ENCODE measurements at places on chromosomes 11 and 22. TPM values are rescaled to one million over a fixed set of nuclear protein-coding genes. Genes with fewer than 3 reads are reported as not detected.
A peak's percentile ranks its signal among the peaks of the same experiment; 100 is the strongest.

- no peak for DNase-seq
Observed at GRCh38 chr11:11533751-11534150, 88.1 kb downstream of the GALNT18 start.

The OR51E2 gene
- not detected for total RNA-seq

GRCh38 chr11:95897731-95898130, 26.2 kb downstream of the MTMR2 start:
- no peak for DNase-seq

The GPR83 gene
- total RNA-seq: not detected

The THYN1 gene
- 27.1 TPM for total RNA-seq

The CSNK2A3 gene
- 1.8 TPM for total RNA-seq

- no peak for DNase-seq
Observed at GRCh38 chr11:6258141-6258540, 1.5 kb upstream of the CCKBR start.

DNA sequence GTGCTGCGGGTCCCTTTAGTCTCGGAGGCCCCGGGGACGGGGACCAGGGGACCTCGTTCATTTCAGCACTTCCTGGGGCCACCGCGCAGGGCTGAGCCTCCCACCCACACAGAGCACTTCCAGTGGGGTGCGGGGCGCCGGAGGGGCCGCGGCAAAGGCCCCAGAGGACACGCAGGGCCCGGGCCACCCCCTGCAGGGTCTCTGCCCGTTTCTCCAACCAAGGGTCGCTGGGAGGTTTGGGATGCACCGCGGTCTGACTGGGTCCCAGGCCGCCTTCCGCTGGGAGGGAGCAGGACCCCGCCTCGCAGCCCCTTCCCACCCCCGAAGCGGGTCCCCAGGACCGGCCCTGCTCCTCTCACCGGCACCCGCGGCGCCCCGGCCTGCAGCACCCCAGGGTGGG, 37.5 kb downstream of the TOLLIP start:
- no peak for DNase-seq

GRCh38 chr11:61254403-61255025, 13.5 kb downstream of the PGA5 start:
- peak; percentile 59 for DNase-seq

DNA sequence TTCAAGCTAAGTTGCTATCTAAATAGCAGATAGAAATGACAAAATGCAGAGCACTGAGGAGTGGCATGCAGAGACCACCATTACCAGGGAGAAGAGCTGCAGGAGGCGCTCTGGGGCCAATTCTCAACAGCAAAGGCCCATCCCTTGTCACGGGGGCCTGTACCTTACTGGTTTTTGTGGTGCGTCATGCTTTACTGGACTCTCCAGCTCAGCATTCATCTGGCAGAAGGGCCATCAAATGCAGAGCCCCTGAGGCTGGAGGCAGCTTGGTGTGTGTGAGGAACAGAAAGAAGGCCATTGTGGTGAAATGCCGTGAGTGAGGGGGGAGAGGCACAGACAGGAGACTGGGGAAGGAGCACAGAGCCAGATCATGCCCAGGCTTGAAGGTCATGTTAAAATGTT, 56.5 kb upstream of the NAV2 start:
- no peak for DNase-seq

DNA sequence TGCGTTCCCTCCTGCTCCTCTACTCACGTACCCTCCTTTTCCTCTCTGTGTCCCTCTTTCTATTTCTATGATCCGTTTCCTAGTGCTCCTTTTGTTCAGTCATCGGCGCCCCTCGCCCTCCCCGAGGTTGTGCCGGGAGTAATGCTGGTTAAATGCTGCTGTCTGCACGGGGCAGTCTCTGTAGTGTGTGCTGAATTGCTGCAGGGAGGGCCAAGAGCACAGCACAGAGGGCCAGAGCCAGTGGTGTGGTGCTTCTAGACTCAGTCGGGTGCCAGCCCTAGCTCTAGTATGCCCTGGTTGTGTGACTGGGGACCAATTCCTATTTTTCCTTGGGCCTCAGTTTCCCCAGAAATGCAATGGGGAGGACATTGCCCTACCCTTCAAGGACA, 98.3 kb downstream of the PKNOX2 start:
- DNase-seq: no peak

The ADSL gene
- total RNA-seq: 61.8 TPM

The IL18 gene
- not detected for total RNA-seq

GRCh38 chr22:50569041-50569459, 6.3 kb upstream of the SYCE3 start:
- no peak for DNase-seq

The CERK gene
- total RNA-seq: 93.5 TPM

The SLC22A25 gene
- total RNA-seq: not detected

- DNase-seq: no peak
Observed at GRCh38 chr11:94731880-94732601, 36.1 kb upstream of the AMOTL1 start.

DNA sequence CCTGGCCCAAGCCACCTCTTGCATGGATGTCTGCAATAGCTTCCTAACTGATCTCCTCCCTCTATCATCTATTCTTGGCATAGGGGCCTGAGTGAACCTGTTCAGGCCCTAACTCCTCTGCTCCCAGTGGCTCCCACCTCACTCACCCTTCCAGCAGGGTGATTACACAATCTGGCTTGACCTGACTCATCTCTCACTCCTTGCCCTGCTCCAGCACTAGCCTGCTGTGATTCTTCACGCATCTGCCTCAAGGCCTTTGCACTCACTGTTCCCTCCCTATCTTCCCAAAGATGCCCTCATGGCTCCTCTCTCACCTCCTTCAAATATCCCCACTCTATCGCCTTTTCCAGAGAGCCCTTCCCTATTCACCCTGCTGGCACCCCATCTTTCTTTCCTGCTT, 10.5 kb downstream of the SCN4B start:
- DNase-seq: no peak

- no peak for DNase-seq
Observed at GRCh38 chr11:132263241-132263640, 892.8 kb downstream of the NTM start.

The TLCD5 gene
- total RNA-seq: not detected

GRCh38 chr11:8293171-8293570, 29.5 kb upstream of the LMO1 start:
- no peak for DNase-seq

The ANKK1 gene
- total RNA-seq: 0.43 TPM

The ADORA2A gene
- 17.2 TPM for total RNA-seq

The UCP3 gene
- total RNA-seq: 2.2 TPM

The SLC6A5 gene
- not detected for total RNA-seq

DNA sequence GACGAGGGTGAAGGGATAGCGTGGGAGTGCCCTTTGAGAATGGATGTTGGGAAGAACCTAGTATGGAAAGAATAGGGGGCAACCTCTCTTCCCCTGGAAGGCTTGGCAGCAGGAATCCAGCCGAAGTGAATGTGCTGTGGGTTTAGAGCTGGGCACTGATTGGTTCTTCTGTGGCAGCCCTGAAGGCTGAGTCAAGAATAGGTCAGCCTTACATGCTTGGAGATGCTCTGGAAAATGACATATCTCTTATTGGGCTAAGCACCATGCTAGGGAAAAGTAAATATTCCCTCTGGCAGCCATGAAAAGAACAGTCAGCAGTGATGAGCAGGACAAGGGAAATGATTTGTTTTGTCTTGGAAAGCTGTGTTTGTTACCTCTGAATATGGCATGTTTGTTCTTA, 149.5 kb downstream of the COMMD9 start:
- no peak for DNase-seq

DNA sequence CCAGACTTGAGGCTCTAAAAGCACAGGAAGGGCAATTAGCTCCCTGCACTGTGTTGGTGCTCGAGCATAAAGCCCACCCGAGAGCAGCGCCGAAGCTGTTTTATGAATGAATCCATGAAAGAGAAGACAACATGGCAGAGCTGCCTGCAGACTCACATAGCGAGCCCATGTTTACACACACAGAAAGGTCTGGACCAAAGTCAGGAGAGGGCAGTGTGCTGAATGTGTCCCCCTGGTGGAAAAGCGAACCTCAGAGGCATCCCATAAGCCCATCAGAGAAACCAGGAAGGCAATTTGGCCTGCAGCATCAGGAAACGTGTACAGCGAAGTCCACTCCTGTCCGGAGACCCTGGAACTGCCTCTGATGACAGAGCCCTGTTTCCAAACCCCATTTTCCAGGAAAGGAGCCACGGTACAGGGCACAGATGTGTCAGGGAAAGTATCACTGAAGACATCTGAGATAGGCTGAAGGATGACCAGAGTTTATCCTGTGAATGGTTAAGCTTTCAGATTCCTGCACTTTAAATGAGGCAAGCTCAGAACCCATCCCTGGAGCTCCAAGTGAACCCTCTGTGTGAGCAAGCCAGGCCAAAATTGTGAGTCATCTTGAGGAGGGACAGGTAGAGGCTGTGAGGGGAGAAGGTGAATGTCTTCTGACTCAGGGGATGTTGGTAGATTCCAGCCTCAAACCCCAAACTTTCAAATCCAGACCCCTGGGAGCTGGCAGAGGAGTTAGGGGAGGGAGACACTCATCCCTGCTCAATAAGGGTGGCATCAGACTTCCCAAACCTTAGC, 36.9 kb downstream of the CHRDL2 start:
- DNase-seq: no peak

The APOL5 gene
- total RNA-seq: not detected

The DAGLA gene
- 0.06 TPM for total RNA-seq

DNA sequence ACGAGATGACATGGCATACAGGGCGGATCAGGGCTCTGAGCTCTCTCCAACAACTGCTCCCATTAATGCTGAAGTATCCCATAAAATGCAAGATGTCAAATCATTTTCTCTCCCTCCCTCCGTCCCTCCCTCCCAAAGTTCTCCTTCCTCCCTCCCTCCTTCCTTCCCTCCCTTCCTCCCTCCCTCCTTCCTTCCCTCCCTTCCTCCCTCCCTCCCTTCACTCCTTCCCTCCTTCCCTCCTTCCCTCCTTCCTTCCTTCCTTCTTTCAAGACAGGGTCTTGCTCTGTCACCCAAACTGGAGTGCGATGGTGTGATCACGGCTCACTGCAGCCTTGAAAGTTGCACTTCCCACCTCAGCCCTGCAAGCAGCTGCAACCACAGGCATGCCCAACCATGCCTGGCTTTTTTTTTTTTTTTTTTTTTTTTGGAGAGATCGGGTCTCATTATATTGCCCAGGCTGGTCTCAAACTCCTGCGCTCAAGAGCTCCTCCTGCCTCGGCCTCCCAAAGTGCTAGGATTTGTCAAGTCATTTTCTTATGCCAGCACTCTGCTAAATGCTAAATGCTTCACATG, 38.2 kb downstream of the TXN2 start:
- DNase-seq: no peak

DNA sequence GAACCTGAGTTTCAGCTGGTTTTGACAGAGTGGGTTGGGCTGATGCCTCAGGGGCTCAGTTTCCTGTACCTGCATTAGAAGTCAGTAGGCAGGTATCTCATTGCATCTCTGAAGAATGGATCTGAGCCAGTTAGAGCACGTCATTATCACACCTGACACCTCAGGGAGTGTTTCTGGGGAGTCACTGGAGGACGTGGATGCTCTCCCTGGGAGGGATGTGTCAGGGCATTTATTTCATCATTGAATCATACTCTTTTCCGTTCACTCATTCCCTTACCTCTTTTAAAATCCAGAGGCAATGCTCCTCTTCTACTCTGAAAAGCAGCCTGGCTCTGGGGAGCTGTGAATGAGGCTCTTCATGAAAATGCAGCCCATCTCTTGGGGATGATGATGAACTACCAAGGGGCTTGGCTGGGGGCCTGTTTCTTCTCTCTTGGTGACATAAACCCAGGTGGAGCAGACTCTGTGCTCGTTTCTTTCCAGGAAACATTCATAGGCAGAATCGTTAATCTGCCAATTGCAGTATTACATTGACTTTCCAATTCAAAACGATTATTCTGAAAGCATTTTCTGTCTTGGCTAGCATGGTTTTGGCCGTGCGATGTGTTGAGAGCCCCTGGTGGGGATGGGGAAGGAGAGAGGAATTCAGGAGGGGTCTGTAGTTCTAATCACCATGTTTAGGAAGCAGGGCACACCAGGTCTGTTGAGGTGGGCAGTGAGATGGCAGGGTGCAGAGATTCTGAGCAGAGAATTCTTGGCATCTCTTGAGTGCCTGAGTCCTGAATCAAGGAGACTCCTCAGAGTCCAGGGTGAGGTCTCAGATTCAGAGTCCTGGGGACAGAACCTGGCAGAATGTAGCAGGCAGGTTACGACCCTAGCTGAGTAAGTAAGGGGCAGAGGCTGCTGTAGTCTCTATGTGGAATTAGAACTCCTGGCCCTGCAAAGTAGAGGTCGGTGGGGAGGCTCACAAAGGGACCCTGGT, 12.6 kb downstream of the PARVA start:
- DNase-seq: no peak

DNA sequence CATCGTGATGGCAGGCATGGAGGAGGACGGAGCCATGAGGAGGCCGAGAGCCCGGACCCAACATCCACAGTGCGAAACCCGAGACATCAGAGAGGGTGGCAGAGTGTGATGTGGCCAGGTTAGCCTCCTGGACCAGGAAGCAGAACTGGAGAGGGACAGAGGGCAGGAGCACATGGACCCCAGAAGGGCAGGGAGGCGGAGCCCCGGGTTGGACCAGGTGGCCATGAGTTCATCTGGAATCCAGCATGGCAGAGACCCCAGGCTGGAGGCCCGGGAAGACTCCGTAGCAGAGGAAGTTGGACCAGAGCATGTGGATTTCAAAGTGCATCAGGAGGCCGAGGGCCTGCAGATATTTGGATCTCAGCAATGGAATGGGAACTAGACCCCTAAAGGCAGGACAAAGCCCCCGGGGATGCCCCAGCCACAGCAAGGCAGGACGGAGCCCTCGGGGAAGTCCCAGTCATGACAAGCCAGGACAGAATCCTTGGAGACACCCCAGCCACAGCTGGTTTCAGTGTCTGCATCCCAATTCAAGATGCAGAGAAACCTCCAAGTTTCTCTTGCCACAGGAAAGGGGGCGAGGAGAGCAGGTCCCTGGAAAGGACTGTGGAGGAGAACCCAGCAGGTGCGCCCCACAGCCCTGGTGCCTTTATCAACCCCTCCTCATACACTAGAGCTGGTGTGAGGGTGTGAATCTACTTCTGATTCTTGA, 1393.4 kb downstream of the BRD1 start:
- DNase-seq: no peak

The SLN gene
- total RNA-seq: not detected

DNA sequence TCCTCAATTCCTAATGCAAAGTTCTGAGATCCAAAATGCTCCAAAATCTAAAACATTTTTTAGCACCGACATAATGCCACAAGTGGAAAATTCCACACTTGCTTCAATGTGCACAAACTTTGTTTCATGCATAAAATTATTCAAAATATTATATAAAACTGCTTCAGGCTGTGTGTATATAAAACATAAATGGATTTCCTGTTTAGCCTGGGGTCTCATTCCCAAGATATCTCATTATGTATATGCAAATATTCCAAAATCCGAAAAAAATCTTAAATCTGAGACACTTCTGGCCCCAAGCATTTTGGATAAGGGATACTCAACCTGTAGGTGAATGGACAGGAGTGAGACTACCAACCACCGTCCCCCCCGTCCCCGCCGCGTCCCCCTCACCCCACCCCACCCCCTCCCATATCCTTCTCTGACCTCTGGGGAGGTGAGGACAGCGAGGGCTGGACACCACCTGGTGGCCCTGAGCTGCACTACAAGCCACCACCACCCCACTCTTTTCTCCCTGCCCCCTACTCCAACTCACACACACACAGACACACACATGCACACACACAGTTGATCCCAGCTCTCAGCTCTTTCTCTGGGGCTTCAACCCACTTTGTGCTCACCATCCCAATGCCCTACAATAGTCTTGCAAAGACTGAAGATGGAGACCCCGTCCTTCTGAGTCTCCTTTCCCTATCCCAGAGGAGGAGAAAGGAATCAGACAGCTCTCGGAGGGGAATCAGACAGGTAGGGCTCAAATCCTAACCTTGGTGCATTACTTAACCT, 101.0 kb downstream of the PDE2A start:
- DNase-seq: no peak

All from CD8-positive, alpha-beta T cell (primary cell).